BJ (cell line): ENCODE measurements at places on chromosomes 13 and 19.

- no peak for DNase-seq
Measured at GRCh38 chr13:40187324-40187795, 479.1 kb downstream of the FOXO1 start.

GRCh38 chr13:109749365-109749764 lies 37.0 kb downstream of the IRS2 start:
- no peak for DNase-seq

DNA sequence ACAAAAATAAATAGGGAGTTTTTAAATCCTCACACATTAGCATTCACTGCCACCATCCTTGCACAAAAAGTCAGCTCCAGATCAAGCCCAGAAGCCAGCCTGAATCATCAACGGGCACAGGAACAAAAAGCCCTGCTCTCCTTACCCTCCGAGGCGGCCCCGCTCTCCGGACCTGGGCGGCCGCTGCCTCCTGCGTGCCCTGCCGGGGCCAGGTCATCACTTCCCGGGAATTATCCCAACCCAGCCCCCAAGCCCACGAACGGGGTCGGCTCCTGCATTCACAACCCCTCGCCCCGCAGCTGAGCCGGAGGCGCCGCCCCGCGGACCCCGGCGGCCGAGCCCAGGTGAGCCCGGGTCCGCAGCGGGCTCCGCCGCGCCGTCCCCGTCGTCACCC lies 754 bp downstream of the DNAJB1 start:
- no peak for DNase-seq

- DNase-seq = no peak
Measured at GRCh38 chr19:3516675-3517207, 10.6 kb downstream of the FZR1 start.
